ENCODE measurements at places on chromosomes 6 and 20.

DNA sequence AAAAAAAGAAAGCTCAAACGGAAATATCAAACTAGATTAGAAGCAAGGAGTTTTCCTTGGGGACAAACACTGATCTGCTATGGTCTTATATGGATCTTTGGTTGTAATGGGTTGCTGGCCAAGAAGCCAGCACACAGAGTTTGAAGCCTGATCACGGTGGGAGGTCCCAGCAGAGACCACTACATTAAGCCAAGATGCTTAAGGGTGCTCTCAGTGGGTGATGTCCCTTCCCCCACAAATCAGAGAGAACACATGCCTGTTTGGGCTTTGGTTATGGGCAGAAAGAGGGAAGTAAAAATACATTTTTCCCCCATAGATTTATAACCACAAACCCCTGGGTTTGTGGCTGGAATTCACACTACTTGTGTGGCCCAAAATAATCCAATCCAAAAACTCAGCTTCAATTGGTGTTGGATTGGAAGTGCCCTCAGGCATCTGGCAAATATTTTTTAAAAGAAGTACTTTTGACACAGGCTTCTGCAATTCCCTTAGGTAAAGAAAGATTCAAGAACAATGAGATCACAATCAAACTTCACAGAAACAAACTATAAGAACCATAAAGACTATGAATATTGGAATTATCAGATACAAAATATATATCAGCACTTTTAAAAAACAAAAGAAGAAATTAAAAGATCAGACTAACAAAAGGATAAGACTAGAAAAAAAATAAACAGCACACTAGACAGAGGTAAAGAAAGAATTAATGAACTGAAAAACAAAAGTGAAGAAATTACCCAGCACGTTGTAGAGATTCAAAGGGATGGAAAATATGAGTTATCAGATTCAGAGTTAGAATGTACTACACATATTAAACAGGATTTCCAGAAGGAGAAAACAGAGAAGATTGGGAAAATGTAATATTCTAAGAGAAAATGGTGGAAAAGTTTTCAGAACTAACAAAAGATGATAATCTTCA is 44.7 kb downstream of the ESF1 start:
- DNase-seq = no peak

DNA sequence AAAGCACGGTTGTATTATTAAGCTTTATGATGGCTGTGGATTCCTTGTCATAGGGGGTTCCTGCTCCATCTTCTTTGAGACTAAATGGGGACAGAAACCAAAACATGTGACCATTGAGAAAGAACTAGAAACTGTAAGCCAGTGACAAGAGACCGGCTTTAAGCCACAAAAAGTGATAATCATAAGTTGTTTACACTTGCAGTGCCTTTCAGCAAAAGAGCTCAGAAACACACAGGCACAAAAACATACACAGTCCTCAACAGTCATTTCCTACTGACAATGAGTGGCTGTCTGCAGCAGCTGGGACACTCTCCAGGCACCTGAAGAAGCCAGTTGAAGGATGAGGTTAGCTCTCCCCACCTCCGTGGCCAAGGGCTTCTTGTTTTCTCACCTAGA is 20.0 kb upstream of the UBE2J1 start:
- DNase-seq = no peak

DNA sequence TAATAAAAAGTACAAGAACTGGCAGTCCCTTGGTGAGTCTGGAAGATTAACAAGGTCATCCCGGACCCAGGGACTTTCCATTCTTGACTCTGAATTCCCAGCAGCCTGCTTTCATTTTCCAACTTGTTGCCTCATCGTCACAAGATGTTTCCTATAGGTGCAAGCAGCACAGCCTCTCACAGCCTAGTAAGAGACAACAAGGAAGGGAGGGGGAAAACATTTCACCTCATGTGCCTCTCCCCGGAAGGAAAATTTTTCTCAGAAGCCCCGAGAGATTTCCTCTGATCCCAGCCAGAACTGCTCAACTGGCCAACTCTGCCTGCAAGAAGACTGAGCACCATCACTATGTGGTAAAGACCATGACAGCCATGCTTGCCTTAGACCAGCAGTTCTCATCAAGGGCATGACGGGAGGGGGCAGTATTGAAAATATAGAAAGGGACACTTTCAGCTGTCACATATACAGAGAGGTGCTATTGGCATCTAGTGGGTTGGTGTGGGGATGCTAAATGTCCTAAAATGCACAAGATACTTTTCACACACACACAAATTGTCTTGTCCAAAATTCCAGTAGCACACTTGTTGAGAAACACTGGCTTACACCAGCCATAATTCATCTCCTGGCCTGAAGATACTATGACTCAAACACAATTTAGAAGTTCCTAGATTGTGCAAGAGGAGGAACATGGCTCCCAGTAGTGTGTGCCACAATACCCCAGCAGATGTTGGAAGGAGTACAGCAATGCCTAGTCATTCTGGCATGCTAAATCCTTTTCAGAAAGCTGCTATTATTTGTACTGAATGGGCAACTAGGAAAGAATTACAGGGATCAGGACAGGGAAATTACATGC is 10.8 kb upstream of the WTAP start:
- DNase-seq = peak; percentile 14

GRCh38 chr20:61520893-61521460 is 268.9 kb downstream of the CDH4 start:
- DNase-seq = no peak

GRCh38 chr20:44888226-44889103 is 3.0 kb downstream of the YWHAB start:
- no peak for DNase-seq

DNA sequence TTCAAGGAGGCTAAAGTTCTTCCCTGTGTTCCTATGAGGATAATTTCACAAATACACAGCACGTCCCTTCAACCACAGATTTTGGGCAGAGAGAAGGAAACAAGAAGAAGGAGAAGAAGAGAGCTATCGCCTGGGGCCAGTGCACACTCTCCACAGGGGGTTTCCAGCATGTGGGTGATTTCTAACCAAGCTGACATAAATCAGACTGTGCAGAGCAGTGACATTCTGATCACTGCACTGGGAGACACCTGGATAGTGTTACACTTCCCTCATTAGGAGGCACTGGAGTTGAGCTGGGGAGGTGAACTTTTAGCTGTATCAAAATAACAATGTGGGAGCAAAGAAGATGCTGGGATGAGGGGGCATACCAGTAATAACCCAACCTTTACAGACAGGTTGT is 71.8 kb upstream of the CENPW start:
- DNase-seq = no peak

- no peak for DNase-seq
These were observed 45.6 kb upstream of the FYN start for GRCh38 chr6:111918825-111919224.

GRCh38 chr6:158642097-158642601 is 2.4 kb downstream of the DYNLT1 start:
- no peak for DNase-seq

DNA sequence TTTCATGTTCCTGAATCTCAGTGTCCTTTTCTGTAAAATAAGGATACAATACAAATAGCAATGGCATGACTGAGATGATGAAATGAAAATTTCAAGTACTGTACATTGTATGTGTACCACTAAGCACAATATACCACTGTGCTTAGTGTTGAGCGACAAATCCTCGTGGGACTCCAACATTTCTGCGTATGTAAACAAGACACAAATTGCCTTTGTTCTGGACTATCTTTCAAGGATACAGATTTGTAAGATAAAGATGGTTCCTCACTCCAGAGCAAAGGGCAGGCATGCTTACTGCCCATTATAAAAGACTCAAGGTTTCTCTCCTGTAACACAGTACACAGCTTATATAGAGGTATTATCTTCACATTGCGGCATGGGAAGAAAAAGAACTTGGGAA is 6.0 kb downstream of the RARS2 start:
- DNase-seq = no peak

DNA sequence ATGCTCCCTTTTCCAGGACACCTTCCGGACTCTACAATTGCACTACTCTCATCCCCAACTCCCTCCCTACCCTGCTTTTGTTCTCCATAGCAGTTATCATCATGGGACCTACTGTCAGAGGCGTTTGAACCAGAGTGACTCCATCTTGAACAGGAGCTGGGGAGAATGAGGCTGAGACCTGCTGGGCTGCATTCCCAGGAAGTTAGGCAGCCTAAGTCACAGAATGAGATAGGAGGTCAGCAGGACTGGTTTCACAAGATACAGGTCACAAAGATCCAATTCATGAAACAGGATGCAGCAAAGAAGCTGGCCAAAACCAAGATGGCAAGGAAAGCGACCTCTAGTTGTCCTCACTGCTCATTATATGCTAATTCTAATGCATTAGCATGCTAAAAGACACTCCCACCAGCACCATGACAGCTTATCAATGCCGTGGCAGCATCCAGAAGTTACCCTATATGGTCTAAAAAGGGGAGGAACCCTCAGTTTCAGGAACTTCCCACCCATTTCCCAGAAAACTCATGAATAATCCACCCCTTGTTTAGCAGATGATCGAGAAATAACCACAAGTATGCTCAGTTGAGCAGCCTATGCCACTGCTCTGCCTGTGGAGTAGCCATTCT is 15.6 kb downstream of the SLC13A3 start:
- no peak for DNase-seq

DNA sequence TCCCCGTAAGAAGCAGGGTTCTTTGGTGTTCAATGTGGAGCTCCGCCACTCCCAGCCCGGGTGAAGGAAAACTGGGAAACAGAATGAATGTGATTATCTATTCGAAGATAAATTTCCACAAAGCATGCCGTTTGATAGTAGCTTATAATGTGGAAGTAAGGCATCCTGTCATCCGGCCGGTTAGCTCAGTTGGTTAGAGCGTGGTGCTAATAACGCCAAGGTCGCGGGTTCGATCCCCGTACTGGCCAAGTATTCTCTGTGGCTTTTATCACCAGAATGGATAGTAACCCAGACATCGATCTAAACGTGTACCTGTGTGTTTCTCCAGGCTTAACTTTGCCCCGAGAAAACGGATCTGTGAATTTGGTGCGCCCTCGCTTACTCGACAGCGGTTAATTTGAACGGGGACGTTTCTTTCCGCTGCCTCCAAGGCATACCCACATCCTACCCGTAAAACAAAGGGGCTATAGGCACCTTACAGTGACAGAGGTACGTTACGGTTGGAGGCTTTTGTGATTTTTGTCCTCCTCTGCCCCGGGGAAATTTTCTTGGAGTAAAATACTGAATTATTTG is 215.2 kb upstream of the ZNF184 start:
- DNase-seq = peak; percentile 81

DNA sequence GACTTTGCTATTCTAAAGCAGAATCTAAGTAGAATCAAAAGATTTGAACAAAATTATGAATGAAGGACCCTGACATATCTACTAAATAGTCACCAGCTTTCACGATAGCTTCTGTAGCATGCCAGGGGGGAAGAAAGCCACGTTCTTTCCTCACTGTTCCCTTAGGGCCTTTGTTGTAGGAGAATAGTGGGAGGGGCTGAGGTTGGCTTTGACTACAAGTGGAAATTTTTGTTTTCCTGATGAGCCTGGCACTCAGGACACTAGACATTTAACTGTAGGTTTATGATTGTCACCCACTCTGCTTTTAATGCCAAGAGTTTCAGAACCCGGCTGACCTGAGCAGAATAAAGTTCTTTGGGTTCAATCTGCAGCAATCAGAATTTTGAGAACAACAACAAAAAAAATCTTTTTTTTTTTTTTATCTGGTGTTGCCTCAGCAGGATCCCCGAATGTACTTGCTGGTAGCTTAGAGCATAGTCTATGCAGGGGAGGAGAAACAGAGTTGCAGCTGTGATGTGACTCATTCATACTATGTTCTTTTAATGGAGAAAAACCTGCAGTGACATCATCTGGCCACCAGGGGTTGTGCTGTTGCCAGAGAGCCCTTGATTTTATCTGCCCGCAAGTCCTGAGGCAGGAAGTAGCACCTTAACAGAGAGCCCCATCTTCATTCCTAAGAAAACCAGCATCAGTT is 38.5 kb downstream of the TPD52L1 start:
- peak; percentile 16 for DNase-seq

DNA sequence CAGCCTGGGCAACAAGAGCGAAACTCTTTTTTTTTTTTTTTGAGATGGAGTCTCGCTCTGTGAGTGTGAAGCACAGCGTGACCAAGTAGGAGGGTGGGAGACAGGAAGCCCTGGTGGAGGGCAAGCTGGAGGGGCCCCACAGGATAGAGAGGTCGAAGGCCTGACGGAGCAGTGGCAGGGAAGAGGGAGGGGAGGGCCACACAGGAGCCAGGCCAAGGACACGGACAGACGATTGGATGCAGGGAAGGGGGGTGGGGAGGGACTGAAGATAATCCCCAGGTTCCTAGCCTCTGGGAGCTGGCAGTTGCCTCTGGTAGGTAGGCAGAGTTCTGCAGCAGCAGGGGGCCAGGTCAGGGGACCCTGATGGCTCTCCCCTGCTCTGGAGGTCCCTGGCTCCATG is 10.8 kb upstream of the GUCA1A start:
- no peak for DNase-seq

- no peak for DNase-seq
These were observed 9.1 kb downstream of the PNLDC1 start for GRCh38 chr6:159809149-159809548.

GRCh38 chr6:131643855-131644460 is 6.9 kb downstream of the ENPP3 start:
- no peak for DNase-seq

GRCh38 chr6:149095842-149096241 is 221.7 kb upstream of the TAB2 start:
- no peak for DNase-seq

DNA sequence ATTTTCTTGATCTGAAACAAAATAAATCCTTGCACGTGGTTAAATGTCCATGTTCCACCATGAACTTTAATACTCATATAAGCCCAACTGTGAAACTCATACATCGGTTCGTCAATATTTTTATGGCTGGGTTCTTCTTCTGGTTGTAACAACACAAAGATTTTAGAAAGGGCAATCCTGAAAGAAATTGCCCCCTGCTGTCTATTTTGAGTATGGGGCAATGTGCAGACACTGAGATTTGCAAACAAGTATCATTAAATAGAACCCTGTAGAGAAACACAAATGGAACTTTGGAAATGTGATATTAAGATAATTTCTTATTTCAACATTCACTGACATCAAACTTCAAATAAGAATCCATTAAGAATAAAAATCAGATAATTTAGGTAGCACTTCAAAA is 80.2 kb upstream of the PHACTR1 start:
- DNase-seq = no peak

GRCh38 chr6:15775076-15775634 is 112.3 kb upstream of the DTNBP1 start:
- no peak for DNase-seq

GRCh38 chr6:98831057-98831958 is 3.1 kb upstream of the POU3F2 start:
- DNase-seq = no peak

DNA sequence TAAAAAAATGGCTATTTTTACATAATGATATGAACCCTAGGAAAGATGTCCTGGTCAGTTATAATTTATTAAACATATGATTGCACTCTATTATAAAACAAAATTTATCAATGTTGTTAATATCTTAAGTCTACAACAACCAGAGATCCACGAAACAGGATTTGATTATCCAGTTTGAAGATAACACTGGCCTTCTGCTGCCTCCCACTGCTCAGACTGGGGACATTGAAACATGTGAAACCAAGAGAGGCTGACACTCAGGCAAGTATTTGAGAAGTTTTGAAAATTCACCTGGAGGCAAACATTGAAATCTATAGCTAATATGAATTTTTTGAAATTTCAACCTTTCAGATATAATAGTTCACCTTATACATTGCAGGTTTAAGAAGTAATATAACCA is 219.3 kb upstream of the HSF2 start:
- no peak for DNase-seq
